ENCODE measurements at places on chromosomes 1 and 21.

GRCh38 chr1:172628401-172628800 lies 30.5 kb upstream of the FASLG start:
- DNase-seq = no peak

DNA sequence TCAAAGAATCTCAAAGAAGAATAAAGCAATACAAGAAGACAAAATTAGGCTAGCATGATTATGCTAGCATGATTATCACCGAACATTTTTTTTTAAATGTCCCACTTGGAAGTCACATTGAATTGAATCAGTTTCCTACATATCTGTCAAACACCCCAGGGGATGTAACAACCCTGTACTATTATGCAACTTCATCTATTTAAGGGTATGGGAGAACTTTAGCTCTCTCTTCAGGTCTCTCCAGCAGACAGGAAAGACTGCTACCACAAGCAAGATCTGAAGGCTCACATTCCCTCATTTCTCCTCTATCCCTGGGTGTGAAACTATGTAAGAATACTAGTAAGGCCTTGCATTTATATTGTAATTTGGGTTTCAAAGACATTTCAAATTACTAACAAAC lies 52.8 kb downstream of the EDEM3 start:
- DNase-seq = no peak

- DNase-seq = no peak
Measured at GRCh38 chr1:46749921-46750404, 31.0 kb upstream of the EFCAB14 start.

- DNase-seq = no peak
Measured at GRCh38 chr1:228309326-228310067, 97.1 kb downstream of the TRIM11 start.

DNA sequence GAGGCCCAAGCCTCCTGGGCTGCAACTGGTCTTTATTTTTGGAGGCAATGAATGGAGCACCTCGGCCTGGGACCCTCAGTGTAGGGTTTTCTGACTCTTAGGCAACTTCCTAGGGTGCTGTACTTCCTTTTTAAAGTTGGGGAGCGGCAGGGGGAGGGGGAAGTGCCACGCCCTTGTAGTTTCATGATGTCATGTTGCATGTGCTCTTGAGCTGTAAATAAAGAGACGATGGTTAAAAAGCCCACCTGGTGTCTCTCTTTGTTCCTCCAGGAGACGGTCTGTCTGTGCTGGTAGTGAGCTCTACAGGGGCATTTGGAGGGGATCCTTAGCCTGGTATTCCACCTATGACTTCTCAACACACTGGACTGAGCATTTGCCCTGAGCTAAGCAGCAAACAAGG lies 10.3 kb upstream of the AGTRAP start:
- DNase-seq = no peak

DNA sequence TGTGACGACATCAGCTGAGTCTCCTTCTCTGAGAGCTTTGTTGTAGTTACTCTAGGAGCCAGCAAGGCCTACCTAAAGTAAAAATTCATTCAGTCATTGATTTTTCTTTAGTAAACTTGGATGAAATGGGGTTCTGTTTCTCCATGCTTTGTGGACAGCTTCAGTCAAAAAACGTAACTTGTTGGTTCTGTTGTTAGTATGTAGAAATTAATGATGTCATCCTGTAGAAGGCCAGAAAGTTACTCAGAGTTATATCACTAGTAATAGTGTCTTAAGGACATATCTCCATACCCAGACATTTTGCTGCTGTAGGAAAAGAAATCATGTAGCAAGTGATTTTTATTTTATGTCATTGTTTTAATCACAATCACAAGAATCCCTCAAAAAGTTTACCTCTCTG lies 43.0 kb downstream of the KDM1A start:
- DNase-seq = no peak

- no peak for DNase-seq
Measured at GRCh38 chr1:41353744-41354143, 7.5 kb upstream of the FOXO6 start.

DNA sequence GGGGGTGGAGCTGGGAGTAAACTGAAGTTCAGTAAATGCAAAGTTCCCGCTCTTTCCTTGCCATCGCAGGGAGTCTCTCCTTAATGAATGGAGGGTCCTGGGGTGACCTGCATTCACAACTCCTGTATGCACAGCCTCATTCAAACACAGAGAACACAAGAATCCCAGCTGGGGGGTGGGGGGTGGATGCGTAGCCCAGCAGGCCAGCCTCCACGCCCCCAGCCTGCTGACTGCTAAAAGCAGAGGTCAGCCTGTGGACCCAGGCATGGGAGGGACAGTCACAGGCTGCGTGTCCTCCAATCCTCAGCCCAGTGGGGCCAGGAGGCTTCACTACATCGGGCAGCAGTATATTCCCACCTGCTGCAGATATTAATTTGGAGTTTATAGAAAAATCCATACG lies 263.1 kb downstream of the GRIK3 start:
- no peak for DNase-seq

DNA sequence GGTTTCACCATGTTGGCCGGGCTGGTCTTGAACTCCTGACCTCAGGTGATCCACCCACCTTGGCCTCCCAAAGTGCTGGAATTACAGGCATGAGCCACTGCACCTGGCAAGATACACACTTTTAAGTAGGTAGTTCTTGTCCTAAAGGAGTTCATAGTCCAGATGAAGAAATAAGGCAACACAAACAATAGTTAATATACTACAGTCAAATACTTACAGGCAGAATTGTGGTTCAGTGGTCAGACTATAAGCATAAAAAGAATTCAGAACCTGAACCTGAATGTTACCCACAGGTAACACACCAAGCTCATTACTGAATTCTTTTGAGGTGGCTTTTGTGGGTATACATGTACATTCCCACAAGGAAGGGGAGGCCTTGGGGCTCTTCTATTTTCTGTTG lies 1.8 kb downstream of the SDHB start:
- no peak for DNase-seq

DNA sequence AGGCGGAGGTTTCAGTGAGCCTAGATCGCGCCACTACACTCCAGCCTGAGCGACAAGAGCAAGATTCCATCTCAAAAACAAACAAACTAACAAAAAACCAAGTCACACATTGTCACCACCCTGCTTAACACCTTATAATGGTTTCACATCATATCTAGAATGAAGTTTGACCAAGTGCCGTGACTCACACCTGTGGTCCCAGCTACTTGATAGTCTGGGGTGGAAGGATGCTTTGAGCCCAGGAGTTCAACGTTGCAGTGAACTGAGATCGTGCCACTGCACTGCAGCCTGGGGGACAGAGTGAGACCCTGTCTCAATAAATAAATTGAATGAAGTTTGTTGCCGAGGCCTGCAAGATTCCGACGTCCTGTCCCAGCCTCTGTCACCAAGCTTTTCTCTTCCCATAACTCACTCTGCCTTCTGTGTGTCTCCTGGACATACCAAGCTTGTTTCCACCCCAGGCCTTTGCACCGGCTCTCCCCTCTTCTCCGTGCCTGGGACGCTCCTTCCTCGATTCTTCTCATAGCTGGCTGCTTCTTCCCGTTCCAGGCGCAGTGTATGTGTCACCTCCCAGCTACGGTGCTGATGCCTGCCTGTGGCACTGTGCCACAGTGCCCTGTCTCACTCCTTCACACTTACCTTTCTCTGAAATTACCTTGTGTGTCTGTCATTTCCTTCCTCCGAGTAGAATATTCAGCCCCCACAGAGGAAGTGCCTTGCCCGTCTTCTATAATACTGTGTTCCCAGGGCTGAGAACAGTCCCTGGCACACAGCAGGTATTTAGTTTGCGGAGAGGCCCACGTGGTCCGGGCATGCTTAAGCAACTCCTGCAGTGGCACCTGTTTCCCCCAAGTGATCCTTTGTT lies 3.8 kb upstream of the SELENON start:
- DNase-seq = peak; percentile 92

- peak; percentile 35 for DNase-seq
Measured at GRCh38 chr1:84164567-84165021, 20.5 kb downstream of the PRKACB start.

DNA sequence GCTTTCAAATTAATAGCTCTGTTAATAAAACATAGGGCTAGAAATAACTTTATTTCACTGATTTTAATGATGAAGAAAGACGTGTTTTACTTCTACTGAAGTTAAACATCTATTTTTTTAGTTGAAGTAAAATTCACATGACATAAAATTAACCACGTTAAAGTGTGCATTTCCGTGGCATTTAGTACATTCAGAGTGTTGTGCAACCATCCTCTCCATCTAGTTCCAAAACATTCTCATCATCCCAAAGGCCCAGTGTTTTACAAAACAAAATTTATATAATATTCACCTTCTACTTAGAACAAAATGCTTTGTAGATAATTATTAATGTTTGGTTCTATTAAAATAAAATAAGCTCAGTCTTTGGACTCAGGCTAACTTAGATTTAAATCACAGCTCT lies 108.5 kb upstream of the GNG12 start:
- no peak for DNase-seq

DNA sequence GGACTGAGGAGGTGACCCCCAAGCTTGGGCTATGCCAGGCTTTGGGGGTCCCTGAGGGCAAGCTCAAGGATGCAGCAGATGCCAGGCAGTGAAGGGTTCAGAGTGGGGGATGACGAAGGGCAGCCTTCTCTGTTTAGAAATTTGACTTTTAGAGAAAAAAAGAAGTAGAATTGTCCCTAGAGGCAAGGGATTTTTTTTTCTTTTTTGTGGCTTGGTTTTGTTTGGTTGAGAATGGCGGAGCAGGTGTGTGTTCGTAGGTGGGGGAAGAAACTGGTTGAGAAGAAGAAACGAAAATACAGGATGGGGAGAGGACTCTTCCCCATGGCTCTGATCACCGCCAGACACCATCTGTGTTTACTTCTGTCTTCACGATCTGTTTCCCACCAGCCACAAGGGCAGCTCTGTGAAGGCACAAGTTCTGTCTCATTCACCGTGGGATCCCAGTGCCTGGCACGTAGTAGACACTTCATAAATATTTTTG lies 8.2 kb downstream of the PLA2G5 start:
- no peak for DNase-seq

DNA sequence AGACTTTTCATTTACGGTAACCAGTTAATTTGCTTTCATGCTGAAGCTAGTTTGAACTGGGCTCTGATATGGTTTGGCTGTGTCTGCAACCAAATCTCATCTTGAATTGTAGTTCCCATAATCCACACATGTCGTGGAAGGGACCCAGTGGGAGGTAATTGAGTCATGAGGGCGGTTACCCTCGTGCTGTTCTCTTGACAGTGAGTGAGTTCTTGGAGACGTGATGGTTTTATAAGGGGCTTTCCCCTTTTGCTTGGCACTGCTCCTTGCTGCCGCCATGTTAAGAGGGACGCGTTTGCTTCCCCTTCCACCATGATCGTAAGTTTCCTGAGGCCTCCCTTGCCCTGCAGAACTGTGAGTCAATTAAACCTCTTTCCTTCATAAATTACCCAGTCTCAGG lies 10.3 kb upstream of the FHAD1 start:
- DNase-seq = no peak

- DNase-seq = no peak
Measured at GRCh38 chr1:117127795-117128194, 6.2 kb upstream of the TRIM45 start.

- DNase-seq = no peak
Measured at GRCh38 chr1:217379336-217379735, 251.6 kb downstream of the GPATCH2 start.

- no peak for DNase-seq
Measured at GRCh38 chr1:66357021-66357420, 176.9 kb upstream of the SGIP1 start.

DNA sequence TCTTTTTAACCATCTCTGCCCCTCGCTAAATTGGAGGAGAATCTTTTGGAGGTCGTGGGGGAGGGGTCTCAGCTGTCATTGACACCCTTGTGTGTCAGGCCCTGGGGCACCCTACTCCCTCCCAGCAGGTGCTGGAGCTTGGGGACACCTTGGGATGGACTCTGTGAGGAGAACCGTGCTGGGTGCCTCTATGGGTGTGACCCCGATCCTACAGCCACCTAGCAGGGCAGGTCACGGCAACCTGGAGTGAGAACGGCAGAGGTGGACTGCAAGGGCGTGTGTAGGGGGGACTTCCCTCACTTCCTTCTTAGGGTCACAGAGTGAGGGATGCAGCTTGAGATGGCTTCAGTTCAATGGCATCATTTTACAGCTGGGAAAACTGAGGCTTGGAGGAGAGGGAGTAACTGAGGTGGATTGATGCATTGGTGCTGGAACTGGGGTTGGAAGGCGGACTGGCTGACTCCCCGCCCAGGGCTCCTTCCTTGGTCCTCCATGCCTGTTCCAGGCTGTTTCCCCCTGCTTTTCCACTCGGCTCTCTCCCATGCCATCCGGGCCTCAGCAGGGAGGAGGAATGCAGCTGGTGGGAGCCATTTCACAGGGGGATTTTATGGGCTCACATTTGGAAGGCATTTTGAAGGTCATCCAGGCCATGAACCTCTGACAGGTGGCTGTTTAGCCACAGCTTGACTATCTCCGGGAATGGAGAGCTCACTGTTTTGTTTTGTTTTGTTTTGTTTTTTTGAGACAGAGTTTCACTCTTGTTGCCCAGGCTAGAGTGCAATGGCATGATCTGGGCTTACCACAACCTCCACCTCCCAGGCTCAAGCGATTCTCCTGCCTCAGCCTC lies 18.8 kb upstream of the ARHGEF10L start:
- no peak for DNase-seq

DNA sequence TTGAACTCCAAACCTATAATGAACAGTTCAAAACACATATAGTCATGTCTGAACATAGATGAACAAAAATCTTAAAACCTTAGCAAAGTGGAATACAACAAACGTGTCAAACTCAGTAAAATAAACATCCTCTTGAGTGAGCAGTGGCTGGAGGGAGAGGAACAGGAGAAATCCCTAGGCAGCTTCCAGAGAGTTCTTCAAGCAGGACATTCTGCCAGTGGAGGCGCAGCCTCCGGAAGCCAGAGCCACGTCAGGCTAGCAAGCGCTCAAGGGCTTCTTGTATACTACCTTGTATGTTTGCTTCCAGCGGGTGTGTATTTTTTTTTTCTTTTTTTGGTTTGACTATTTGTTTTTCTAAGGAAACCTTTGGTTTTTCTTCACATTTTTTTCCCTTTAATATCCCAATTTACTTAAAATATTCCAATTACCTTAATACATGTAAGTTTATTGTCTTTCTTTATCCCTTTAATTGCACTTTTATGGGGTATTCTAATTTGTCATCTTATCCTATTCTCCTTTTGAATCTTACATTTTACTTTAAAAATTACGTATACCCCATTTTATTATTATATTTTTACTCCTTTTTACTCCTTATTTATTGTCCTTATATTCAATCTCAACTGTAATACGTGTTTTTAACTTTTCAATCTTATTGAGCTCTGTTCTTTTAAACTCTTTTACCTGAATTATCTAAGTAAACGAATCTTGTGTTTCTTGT lies 42.0 kb downstream of the COLGALT2 start:
- DNase-seq = no peak

- DNase-seq = no peak
Measured at GRCh38 chr21:36450511-36450910, 29.4 kb downstream of the CLDN14 start.

- DNase-seq = no peak
Measured at GRCh38 chr21:17466166-17466565, 46.7 kb upstream of the CXADR start.

DNA sequence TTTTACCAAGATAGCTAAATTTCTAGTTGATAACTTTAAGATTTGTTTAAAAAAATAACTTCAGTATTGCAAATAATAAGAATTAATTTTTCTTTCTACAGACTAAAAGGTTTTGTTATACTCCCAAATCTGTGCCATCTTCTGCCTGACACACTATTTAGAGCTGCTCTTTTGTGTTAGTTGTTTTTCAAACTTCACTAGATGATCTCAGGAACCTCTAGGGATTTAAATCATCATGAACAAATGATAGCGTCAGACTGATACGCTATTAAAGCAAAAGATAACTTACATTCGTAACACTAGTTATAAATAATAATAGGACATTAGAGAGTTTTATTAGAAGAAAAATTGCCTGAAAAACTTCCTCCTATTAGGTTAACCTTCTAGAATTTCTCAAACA lies 243.1 kb upstream of the CXADR start:
- no peak for DNase-seq

Measured in NCI-H1105 (cell line).